ENCODE measurements at places on chromosomes 6 and 20.

GRCh38 chr20:62123450-62124118 is 1.3 kb downstream of the LSM14B start:
- no peak for DNase-seq

- no peak for DNase-seq
Measured at GRCh38 chr6:9140951-9141460, 705.7 kb upstream of the SLC35B3 start.

GRCh38 chr6:40723967-40724366 is 136.8 kb upstream of the LRFN2 start:
- DNase-seq: no peak

DNA sequence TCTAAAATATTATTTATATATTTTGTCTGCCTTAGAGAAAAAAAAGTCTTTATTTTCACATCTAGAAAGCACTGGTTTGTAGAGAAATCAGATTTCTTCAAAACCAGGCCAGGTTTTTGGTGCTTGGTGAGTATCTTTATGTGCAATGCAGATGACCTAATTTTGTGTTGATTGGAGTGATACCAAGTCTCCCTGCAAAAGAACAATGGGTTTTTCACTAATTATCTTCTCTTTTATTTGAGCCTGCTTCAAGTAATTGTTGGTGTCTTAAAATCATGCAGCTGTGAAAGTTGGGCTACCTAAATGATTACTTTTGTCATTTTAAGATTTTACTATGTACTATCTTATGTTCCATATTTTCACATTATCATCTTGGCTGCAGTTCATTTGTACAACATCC is 874.7 kb downstream of the TFAP2A start:
- DNase-seq: no peak

DNA sequence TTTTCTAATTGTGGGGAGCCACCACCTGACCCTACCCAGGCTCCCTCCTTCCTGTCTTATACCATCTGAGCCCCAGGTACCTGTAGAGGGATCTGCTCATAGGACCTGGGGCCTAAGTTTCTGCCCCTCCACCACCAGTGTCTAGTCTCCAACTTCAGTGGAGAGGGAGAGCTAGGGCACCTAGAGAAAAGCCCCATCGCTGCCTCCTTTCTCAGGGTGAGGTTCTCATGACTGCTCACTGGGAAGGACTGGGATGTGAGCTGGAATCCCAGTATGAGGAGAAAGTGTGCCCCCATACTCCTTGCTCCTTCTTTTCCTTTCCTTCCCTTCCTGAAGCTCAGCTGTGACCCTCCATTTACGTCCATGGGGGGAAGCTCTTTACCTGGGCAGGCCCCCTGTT is 231.6 kb downstream of the LRFN2 start:
- no peak for DNase-seq

DNA sequence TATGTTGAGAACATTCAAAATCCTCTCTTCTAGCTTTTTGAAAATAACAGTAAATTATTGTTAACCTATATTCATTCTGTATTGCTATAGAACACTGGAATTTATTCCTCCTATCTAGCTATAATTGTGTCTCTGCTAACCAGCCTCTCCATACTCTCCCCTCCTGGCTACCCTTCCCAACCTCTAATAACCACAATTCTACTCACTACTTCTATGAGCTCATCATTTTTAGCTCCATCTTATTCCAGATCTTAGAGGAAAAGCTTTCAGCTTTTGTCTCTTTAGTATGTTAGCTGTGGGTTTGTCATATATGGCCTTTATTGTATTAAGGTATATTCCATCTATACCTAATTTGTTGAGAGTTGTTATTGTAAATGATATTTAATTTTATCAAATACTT is 108.8 kb downstream of the AIG1 start:
- no peak for DNase-seq

GRCh38 chr6:38051819-38052434 is 232.4 kb downstream of the ZFAND3 start:
- no peak for DNase-seq

- DNase-seq: no peak
Measured at GRCh38 chr6:158774717-158775449, 44.3 kb downstream of the EZR start.

GRCh38 chr6:96816301-96816817 is 20.9 kb downstream of the GPR63 start:
- DNase-seq: no peak

DNA sequence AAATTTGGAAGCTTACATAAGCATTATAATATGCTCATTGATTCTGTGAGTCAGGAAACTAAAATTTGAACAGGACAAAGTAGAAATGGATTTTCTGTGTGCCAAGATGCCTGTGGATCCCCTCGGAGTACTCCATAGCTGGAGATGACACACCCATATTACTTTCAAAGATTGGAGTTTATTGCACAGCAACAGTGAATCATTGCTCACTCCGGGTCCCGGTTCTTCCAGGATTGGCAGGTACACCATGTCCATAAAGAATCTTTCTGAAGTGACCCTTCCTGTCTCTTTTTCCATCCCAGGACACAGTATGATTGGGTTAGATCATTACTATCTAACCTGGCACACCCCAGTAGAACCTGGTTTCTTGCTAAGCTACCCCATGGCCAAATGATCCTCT is 2.7 kb upstream of the BTN2A2 start:
- DNase-seq: no peak

DNA sequence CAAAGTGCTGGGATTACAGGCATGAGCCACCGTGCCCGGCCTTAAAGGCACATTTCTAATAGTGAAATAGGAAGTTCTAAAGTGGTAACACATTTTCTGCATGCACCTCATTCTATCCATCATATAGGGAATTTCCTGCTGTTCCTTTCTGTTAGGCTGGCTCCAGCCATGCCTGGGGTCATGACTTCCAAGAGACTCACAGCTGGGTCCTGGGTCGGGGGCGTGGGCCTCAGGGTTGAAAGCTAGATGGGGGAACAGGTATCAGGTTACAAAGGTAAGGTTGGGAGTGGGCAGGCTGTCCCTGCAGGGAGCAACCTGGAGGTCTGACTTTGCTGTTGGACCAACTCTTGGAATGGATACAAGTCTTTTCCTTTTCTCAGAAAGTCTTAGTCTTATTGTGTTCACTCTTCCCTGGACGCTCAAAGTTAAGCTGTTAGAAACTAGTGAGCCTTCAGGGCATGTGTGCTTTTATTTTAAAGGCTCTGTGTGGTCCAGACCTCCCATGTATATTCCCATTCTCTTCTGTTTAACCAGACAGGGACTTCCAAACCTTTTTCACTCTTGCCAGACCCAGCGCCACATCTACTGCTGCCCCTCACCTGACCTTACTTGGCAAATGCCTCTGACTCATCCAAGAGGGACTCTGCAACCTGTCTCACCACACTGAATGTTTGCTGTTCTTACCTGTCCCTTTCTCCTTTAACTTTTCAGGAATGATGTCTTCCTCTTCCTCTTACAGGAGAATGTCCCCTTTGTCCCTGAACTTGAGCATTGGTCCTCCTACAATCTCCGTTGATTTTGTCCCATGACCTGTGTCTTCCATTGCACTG is 64.4 kb downstream of the TMEM170B start:
- DNase-seq: no peak

- DNase-seq: no peak
Measured at GRCh38 chr20:6613280-6613861, 154.1 kb upstream of the BMP2 start.

DNA sequence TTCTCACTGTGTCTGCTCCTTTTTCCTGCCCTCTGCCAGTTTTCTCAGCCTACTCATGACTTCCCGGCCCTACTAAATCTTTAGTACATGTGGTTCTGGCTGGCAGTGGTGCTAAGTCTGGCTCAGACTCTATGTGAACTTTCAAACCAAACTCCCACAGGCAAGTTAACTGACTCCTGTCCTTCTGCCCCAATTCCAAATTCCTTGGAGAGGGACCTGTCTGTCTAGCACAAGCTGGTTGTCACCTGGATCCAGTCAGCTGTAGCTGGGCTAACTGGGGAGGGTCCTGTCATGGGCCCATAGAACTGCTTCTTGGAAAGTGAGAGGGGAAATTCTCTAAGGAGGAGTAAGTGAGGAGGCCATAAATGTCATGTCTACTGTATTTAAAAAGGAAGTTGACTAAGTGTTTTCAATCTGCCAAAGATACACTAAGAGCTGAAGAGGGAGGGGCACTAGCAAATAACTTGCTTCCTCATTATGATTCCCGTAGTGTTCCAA is 240.1 kb downstream of the KCNQ5 start:
- DNase-seq: no peak

DNA sequence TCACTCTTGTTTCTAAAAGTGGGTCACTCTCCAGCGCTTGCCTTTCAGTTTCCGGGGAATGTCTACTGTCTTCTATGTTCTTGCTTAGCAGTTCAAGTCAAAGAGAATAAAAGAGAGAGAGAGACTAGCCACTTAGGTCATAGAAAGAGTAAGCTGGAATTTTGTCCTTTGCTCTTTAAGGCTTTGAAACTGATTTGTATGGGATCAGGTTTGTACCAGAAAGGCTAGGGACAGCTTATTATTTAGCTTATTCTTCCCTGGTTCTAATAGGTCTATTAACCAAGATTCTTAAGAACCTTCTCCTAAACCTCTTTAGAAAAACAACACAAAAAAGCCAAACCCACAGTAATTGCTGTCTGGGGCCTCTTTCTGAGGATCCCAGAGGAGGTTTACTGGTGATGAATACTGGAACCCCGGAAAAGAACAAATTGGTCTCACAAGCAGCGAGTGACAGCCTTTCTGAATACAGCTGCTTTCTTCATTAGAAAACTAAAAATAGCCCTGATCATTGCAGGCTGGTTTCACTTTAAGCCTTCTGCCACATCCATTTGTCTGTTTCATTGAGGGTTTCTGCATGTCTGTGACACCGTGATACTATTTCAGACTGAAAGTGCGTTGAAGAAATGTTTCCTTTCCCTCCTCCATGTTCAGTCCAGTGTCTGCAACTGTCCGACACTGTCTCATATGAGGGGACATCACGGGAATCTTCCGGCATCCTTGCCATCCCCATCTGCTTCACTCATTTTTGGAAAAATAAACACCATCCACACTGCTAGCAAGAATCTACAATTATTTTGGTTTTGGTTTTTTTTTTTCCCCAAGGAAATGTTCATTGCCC is 75.1 kb upstream of the ATXN1 start:
- DNase-seq: peak; percentile 7

- DNase-seq: peak; percentile 42
Measured at GRCh38 chr20:52379723-52380336, 188.3 kb upstream of the ZFP64 start.

DNA sequence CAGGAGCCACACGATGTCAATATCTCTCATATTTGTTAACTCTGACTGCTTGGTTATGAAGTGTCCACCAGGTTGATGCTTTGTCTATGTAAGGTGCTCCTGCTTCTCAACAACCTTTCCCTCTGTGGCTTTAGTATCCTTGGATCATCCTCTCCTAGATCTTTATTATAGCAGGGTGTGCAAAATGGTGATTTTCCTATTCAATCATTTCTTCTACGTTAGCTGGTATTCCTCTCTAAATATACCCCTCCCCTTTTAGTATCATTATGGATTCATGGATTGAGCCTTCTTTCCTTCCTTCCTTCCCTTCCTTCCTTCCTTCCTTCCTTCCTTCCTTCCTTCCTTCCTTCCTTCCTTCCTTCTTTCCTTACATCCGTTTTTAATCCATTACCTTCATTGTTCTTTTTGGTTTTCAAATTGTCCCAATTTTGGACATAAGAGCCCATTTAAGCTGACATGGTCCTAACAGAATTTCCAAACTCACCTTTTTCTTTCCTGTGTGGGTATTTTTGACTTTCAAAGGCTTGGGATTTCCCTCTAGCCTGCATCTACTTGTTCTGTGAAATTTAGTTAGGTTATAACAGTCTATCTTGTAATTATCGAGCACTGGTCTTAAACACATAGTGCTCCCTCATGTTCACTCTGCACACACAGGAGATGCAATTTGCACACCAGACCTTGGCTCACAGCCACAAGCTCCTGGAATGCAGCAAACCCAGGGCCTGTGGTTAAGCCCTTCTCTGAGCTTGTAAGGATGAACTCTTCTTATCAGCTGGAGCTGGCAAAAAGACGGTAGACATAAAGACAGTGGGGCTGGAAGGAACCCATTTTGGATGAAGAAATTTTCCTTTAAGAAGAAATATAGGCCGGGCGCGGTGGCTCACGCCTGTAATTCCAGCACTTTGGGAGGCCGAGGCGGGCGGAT is 109.9 kb downstream of the SLC24A3 start:
- no peak for DNase-seq

GRCh38 chr20:38559764-38560163 is 21.2 kb upstream of the ADIG start:
- no peak for DNase-seq

GRCh38 chr20:47929368-47930115 is 144.3 kb upstream of the SULF2 start:
- no peak for DNase-seq

DNA sequence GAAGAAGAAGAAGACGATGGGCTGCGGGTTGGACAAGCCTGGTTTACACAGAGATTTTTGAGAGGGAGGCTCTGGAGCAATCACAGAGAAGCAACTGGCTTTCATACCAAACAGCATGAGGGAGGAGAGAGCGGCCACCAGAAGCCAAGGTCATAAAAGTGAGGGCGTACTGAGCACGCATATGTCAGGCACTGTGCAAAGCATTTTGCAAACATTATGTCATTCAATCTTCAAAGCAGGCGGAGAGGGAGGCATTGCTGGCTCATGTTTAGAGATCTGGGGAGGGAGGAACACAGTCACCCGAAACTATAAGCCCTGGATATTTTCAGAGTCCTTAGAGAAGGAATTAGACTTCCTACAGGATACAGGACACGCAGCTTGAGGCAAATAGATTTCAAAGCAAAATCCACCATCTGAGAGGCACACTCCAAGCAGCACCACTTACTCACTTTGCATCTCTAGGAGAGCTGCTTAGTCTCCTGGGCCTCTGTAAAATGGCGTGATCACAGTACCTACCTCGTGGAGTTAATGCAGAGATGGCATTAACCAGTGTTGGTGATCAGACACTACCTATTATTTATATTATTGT is 24.6 kb downstream of the RAMACL start:
- no peak for DNase-seq

GRCh38 chr6:90343576-90343975 is 46.9 kb upstream of the BACH2 start:
- no peak for DNase-seq

GRCh38 chr6:149503276-149503675 is 18.5 kb upstream of the ZC3H12D start:
- no peak for DNase-seq

DNA sequence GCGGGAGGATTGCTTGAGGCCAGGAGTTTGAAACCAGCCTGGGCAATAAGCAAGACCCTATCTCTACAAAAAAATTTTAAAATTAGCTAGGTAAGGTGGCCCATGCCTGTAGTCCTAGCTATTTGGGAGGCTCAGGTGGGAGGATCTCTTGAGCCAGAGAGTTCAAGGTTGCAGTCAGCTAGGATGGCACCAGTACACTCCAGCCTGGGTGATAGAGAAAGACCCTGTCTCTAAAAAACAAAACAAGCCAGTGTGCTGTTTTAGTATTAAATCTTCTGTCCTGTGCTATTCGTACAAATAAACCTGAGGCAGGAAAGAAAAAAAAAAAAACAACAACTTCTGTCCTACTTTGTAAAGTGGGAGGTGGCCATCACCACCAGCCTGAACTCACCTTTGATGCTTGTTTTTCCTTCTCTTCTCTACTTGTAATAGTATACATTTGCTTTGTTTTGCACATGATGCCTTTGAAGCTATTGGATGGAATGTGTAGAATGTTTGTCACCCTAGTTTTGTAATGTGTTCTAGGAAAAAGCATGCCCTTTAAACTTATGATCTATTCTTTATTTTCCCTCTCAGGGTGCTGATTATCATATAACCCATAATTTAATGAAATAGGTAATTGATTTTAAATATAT is 102.5 kb downstream of the CRYBG1 start:
- DNase-seq: no peak

- no peak for DNase-seq
Measured at GRCh38 chr6:107607116-107607515, 117.2 kb downstream of the SOBP start.

GRCh38 chr20:46324960-46325703 is 16.8 kb upstream of the CDH22 start:
- DNase-seq: no peak
